ENCODE measurements at places on chromosomes 3 and 15.

DNA sequence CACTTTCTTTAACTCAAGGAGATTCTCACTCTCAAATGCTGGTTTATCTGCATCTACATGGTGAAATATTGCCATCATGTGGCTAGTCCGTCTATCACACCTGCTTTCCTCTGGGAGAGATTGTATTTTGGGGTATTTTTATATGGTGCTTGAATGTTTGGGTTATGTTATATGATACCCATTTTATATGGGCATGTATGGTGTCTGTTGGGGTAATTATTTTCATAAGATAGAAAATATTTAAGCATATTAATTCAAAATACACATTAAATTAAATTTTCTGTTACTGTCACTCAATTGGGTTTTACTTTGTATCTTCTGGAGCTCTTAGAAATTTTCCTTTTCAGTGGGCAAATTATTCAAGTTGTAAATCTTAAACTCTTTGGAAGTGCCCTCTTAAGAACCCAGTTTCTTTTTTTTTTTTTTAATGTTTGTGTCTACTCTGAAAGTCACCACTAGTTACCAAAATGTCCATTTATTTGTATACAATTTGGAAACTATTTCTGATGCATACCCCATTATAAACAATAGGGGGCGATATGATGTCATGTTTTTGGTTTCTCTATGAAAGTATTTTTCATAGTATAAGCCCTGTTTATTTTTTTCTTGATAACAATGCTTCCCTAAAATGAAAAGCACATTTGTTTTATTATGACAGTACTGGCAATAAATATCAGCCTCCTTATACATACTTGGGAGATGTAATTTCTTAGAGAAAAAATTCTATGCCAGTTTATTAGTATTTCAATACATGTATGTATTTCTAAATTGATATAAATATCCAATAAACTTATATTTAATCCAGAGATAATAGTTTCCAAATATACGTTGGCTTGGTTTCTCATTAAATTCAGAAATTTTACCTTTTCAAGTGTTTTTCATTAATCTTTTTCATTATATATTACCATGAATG lies 36.1 kb upstream of the PLSCR5 start:
- no peak for DNase-seq

DNA sequence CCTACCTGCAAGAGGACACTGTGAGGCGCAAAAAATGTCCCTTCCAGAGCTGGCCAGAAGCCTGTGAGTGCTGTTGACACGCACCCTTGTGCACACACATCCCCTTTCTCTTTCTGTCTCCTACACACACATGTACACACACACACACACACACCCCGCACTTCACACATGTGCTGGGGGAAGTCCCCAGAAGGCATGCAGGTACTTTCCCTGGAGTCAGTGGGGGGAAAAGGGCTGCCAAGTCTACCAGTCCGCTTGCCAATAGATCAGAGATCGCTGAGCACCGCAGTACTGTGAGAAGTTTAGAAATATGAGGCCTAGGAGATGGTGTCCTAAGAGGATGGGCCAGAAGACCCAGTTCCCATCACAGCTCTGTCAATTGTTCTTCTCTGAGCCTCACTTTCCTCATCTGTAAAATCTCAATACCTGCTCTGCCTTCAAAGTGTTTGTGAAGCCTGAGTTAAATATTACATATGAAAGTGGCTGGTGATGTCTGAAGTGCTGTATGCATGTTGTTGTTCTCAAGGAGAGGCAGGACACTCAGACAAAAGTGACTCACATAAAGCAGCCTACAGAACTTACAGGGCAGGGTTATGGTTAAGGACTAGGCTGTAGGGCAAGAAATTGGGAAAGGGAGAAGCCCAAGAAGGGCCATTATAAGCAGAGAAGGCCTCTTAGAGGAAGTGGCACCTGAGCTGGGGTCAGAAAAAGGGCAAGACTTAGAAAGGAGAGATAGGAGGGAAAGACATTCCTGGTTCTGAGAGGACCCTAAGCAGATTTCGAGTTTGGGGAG lies 6.8 kb downstream of the IL17RE start:
- DNase-seq = no peak

GRCh38 chr15:78093242-78094020 lies 1.1 kb downstream of the SH2D7 start:
- DNase-seq = no peak

GRCh38 chr3:38644662-38645053 lies 4.8 kb downstream of the SCN5A start:
- DNase-seq = no peak

- no peak for DNase-seq
Measured at GRCh38 chr15:46450112-46450809, 815.4 kb downstream of the SQOR start.

DNA sequence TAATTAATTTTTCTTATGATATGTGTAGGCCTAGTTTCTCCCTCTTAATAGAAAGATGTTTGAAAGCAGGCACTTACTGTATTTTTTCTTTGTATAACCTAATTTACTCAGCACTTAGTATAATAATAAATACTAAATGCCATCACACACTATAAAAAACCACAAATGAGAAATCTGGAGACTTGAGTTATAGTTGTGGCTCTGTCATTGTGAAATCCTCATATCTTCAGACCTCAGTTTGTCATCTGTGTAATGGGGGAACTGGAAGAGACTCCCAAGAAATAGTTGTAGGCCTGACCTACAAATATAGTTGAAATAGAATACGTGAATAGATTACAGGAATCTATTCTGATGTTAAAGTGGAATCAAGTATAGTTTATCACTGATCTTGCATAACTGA lies 287.6 kb upstream of the DPH6 start:
- no peak for DNase-seq

DNA sequence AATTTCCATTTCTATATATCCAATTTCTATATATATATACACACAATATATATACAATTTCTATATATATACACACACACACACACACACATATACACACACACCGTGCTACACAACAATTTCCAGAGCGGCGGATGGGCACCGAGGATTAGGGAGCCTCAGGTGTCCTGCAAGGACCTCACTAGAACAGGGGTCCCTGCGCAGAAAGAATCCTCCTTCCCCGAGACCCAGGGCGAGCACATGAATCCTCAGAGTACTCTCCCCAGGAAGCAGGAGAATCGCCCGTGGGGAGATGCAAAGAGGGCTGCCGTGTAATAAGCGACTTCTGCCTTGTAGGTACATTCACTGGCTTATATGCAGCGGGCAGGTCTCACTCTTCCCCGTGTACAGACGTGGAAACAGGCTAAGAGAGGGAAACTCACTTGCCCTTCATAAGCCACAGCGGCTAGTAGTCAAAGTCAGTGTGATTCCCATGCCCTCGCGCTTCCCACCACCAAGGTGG lies 467 bp downstream of the PIF1 start:
- no peak for DNase-seq

DNA sequence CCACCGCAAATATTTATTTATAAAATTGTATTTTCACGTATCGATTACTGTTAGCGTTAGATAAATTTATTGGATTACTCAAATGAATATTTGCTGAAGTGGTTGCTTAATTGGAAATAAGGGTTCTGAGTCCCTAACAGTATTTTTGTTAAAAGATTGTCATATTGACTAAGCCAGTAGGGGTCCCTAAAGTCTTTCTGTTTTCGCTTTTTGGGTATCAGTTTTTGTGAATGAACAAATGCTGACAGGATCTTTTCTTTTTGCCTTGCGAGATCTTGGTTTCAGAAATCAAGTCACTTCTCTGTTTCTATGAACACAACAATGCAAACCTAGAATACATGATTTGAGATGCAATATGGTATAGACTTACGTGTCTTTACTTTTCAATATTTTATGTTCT lies 7.1 kb downstream of the RAD51 start:
- DNase-seq = no peak

DNA sequence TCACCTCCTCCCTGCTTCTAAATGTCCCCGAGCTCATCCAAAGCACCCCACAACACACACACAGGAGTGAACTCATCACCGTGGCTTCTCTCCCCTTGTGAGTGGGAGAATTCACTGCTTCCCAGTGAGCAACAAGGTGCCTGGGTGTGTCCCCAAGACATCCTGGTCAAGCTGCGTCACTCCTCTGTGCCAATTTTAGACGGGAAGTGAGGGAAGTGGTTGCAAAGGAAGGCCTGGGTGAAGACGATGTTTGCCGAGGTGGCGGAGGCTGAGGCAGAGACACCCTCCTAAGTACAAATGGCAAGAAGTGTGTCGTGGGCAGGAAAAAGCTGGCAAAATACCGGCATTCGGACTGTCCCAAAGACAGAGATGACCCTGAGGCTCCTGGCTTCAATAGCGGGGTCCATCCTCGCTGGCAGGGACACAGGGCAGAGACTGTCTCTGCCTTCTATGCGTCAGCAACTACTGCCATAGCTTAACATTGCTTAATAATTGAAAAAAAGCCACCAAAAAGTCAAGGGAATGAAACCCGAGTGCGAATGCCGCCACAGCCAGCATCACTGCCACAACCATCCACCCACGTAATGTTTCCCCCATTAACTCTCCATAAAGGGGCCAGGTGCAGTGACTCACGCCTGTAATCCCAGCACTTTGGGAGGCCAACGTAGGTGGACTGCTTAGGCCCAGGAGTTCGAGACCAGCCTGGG lies 72.8 kb downstream of the VGLL4 start:
- no peak for DNase-seq

- DNase-seq = no peak
Measured at GRCh38 chr3:28150465-28151206, 90.8 kb upstream of the CMC1 start.

Measured in stimulated activated CD8-positive, alpha-beta memory T cell treated with anti-CD3 and anti-CD28 coated beads, Interleukin-15, amount 100 ng/mL, for 24 hours (primary cell).